ENCODE measurements at places on chromosomes 3 and 15.
A peak's percentile ranks its signal among the peaks of the same experiment; 100 is the strongest.

DNA sequence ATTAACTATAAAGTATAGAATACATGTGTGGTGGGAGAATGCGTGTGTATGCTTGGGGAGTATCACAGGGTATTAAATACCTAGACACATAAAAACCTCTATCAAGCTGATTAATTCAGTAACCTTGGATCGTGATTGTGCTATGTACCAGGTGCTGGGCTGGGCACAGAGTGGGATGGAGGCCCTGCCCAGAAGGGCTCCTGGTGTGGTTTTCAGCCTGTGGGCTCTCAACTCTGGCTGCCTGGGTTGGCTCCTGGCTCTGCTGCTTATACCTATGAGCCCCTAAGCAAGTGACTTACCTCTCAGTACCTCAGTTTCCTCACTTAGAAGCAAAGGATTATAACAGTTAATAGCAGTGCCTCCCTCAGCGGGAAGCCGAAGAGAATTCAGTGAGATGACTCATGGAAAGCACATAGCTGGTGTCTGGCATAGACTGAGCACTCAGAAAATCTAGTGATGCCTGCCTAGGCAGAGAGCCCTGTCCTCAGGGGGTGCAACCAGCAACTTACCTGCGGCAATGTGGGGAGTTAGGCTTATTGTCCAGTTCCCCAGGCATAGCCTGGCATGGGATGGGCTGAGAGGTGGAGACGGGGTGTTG is 90.6 kb upstream of the MYZAP start:
- DNase-seq: no peak

DNA sequence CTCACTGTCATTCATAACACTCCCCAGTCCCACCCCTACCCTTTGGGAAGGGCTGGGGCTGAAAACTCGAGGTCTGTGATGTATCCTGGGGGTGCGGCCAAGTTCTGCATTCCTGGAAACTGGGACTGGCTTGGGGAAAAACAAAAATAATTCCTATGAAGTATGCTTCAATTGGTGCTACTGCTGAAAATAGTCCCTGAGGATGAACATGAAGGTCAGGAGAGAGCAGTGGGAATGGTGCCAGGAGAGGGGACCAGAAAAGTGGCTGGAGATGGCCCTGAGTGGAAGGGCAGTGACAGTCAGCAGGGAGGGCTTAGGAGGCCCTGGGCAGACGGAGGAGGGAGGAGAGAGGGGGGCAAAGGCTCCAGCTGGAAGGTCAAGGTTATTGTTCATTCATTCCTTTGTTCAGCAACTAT is 4.8 kb upstream of the ISLR start:
- no peak for DNase-seq

DNA sequence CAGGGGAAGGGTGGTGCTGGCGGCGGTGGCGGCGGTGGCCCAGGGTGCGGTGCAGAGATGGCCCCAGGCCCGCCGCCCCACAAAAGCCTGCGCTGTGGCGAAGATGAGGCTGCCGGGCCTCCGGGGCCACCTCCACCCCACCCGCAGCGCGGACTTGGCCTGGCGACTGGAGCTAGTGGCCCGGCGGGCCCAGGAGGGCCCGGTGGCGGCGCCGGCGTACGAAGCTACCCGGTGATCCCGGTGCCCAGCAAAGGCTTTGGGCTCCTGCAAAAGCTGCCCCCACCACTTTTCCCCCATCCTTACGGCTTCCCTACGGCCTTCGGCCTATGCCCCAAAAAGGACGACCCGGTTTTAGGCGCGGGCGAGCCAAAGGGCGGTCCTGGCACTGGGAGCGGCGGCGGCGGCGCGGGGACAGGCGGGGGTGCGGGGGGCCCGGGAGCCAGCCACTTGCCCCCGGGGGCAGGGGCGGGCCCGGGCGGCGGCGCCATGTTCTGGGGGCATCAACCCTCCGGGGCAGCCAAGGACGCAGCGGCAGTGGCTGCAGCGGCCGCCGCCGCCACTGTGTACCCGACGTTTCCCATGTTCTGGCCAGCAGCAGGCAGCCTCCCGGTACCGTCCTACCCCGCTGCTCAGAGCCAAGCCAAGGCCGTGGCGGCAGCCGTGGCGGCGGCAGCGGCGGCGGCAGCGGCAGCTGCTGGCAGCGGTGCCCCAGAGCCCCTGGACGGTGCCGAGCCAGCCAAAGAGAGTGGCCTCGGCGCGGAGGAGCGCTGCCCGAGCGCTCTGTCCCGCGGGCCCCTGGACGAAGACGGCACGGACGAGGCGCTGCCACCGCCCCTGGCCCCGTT is 1.6 kb downstream of the SKOR1 start:
- DNase-seq: no peak

DNA sequence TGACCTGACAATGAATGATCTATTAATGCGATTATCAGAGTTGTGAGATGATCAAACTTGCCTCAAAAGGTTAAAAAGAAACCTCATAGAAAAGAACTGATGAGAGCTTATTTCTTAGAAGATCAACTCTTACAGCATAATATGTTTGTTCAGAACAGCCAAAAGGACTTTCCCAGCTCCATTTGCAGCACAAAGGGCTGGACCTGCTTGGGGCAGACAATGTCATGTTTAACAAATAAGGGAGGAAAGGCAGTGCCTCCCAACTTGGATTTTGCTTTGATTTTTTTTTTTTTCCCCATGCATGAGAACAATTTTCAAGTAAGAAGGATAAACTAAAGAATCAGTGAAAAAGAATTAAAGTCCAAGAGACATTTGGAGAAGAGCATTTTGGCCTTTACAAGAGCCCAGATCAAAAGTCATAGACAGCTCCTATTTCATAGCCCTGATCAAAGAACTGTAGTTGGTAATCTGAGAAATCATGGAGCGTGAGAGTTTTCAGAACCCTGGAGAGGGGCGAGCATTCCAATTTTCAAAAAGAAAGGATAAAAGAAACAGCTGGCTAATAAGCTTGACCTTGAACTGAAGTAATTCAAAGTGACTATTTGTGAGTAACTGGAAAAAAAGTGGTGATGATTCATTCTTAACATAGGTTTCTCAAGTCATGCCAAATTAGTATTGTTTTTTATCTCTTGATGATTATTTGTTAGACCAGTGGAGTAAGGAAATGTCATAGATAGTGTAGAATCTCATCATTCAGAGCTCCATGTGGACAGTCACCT is 136.0 kb upstream of the CFAP20DC start:
- DNase-seq: no peak

- no peak for DNase-seq
Measured at GRCh38 chr15:63887630-63888029, 53.9 kb upstream of the HERC1 start.

GRCh38 chr3:183265834-183266417 is 12.9 kb downstream of the B3GNT5 start:
- no peak for DNase-seq

DNA sequence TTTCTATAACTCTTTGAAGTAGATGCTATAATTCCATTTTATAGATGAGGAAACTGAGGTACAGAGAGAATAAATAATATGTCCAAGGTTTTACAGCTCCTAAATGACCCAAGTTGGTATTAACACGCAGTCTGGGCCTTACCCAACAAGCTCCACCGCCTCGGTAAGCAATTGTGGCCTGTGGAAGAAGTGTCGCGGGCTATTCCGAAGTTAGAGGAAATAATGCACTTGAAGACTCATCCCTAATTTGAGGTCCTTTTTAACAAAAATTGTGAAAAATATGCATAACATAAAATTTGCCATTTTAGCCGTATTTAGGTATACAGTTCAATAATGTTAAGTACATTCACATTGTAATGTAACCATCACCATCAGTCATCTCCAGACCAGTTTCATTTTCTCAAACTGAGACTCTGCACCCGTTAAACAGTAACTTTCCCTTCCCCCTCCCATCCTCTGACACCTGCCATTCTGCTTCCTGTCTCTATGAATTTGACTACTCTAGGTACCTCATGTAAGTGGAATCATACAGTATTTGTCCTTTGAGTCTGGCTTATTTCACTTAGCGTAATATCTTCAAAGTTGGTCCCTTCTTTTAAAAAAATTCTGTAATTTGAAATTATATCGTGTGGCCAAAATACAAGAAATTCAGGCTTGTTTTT is 18.2 kb downstream of the IDH3A start:
- DNase-seq: no peak

DNA sequence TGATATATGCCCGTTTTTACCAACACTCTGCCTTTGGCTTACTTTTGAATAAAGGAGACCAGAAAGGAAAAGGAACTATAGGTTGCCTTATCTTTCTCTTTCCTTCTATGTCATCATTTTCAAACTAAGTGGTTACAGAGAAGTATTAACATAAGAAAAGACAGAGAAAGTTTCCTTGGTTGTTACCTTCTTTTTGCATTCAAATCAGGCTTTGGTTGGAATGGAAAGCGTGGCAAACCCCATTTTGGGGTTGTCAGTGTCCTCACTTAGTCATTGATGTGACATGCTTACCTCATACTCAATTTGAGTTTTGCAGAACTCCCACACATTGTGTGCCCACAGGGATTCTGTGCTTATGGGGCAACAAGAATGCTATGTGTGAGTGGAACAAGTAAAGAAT is 3.7 kb upstream of the THRB start:
- no peak for DNase-seq

- no peak for DNase-seq
Measured at GRCh38 chr15:67161412-67161811, 93.0 kb downstream of the AAGAB start.

- no peak for DNase-seq
Measured at GRCh38 chr3:134833453-134834163, 38.5 kb downstream of the EPHB1 start.

GRCh38 chr3:71219744-71220638 is 363.5 kb downstream of the FOXP1 start:
- no peak for DNase-seq

DNA sequence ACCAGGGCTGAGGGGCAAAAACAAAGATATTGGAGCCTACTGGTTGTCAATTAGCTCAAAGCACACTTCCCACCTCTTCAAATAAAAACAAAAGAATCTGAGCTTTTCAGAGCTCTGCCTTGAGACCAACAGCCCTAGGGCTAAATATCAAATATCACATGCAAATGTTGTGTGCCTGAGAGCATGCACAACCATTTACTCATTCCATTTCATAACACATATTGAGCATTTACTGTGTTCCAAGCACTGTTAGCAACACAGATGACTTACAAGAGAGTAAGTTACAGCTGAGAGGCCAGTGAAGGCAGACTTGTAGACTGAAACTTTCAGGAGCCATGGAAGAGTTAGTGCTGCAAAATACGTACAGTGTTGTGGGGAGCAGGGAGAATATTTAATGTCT is 222.4 kb downstream of the CPNE4 start:
- no peak for DNase-seq

DNA sequence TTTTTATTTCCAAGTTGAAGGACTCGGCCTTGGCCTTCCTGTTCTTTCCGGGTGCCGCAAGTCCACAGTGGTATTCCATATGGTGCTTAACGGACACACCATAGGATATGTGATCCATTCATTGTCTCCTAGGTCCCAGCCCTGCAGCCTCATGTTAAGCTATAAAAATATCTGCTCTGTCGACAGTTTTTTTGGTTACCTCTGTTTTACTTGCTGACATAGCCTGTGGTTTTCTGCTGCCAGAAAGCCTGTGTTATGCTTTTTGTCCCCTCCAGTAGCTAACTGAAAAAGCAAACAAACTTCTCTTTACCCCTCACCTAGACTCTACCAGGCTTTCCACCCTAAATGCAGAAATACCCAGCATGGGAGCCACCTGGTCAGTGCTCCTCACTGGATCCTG is 5.3 kb downstream of the INAFM2 start:
- no peak for DNase-seq

DNA sequence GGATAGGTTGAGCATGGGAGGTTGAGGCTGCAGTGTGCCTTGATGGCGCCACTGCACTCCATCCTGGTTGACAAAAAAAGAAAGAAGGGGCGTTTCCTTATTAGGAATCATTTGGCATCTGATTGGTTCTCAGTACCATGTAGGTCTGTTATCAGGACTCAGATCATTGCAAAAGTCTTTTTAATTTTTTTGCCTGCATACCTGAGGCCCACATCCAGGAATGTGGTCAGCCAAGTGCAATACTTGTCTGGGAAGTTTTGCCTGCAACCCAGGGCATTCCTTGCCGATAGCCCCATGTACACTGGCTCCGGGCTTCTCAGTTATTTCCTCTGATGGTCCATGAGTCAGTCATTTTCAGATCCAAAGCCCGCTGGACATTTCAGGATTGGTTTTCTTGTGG is 50.1 kb upstream of the CRTC3 start:
- no peak for DNase-seq

DNA sequence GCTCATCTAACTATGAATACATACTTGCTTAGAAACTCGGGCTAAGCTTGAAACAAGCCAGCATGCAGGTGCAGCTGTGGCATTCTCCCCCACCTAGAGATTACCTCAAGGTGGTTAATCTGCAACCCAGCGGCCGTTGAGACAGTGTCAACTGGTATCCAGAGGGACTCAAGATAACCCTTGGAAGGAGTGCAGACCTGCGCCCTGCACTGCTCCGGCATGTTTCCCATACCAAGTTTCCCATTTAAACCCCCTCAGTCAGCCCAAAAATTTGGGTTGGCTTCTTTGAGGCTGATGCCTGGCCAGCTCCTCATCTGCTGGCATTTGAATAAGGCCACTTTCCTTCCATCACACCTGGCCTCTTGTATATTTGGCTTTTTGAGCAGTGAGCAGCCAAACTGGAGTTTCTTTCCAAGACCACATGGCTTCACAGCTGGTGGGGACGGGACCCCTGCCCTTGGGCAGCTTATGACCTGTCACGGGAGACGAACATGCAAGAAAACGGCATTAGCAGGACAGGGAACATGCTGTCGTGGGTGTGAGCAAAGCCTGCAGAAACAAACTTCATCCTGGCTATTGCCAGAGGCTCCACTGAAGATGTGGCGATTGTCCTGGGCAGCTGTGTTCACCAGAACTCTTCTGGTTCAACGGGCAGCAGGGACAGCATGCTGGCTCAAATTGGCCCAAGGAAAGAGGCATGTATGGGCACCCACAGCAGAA is 98.2 kb downstream of the PLXNA1 start:
- DNase-seq: no peak

DNA sequence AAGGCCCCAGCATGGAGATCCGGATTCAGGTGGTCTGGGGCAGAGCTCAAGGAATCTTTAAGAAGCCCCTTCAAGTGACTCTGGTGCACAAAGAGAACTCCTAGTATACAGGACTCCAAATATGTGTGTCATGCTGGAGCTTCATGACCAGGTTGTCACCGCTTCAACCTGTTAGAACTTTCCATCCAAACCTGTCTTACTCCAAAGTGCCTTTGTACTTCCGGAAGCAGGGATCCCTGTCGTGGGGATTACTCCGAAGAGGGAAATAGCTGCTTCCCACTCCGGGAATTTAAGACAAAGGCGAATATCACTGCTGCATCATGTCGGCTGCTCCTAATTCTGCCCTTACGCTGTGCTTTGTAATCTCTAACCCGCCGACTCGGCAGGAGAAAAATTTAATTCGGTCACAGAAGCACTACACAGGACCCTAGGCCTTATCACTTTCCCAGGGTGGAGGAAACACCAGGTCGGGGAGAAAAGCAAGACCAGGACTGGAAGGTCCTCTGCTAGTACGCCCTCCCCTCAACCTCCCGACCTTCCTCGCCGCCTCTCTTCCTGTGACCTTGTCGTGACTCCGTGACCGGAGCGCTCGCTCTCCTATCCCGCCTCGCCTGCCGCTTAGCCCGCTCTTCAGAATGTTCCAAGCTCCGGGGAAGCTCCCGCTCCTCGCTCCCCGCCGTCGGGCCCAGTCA is 730 bp downstream of the HIGD1A start:
- DNase-seq: peak; percentile 45
